ENCODE measurements at places on chromosomes 6 and 20.

GRCh38 chr6:85620308-85620707 lies 22.4 kb downstream of the SYNCRIP start:
- DNase-seq, result no peak

GRCh38 chr20:54657268-54657826 lies 182.0 kb downstream of the DOK5 start:
- DNase-seq, result no peak

DNA sequence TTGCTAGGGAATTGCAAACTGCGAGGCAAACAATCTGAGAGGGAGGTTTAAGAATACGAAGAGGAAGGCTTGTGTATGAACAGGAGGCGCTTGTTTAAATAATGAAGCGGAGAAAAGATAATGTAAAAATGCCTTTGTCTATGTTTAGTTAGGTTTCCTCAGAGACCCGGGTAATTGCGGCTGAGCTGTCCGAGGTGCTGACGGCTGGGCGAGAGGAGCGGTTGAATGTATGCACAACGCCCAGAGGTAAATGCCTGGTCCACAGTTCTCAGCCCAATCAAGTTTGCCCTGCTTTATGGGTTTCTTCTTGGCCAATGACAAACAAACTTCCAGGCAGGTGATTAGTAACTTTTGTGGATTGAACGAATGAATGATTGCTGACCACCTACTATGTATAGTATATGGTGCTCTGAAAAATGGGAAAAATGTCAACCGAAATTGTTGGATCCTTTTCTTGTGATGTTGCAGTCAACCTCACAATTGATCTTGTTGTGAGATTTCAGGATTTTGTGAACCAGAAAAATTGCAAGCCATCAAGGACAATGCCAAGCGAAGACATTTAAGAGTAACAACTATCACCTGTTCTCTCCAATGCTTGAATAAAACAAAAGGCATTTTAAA lies 38.3 kb upstream of the SLC32A1 start:
- DNase-seq, result no peak

- DNase-seq, result no peak
Measured at GRCh38 chr6:86511962-86512361, 425.4 kb upstream of the HTR1E start.

DNA sequence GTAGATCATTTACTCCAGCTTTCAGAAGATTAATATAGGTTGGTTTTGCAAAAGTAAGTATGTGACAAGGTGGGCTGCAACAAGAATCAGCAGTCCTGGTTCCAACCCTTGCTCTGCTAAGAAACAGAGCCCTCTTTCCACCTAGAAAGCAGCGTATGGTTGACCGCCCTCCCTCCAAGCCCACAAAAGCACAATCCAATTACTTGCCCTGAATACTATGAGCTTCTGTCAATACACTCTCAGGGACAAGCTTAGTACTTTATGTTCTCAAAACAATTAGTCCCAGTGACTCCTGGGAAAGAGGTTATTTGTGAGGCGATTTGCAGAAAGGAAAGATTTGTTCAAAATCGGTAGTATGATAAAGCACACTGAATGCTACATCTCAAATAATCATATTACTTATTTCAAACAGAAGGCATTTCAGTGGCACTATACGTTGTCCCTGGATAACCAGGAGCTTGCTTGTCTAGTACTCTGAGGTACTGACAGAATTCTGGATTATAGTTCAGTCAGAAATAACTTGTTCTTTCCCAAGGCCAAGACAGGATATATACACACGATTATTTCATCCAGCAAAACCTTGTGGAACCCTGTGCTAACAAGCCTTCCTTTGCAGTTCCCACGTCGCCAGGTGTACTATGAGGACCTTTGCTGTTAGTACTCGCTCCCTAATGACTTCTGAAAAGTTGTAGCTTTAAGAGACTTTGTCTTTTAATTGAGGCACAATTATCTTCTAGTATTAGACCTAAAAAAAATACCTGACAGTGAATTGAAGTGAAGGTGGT lies 96.9 kb upstream of the ADTRP start:
- no peak for DNase-seq

DNA sequence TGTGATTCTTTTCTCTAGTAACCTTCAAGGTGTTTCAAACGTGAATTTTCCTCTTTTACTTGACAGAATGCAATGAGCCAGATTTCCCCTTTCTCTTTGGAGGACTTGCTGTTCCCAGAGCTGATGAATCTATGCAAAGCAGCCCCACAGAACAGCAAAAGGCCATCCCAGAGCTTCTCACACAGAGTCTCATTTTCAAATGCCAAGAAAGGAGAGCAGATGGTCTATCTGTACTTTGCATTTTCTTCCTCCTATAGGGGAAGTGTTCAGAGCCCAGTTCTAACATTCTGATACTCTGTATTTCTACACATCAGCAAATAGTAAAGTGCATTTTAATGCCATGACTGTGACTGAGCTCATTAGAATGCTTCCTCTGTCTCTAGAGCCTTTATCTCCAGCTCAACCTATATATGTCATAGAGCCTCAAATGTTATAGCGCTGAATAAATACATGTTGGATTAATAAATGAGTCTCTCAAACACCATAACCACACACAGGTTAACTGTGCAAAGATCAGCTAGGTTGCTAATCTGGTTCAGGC lies 81.8 kb upstream of the EYA4 start:
- no peak for DNase-seq

- DNase-seq, result no peak
Measured at GRCh38 chr20:402496-402885, 5.6 kb upstream of the RBCK1 start.

GRCh38 chr6:158972241-158973233 lies 27.5 kb downstream of the RSPH3 start:
- DNase-seq, result peak; percentile 73

DNA sequence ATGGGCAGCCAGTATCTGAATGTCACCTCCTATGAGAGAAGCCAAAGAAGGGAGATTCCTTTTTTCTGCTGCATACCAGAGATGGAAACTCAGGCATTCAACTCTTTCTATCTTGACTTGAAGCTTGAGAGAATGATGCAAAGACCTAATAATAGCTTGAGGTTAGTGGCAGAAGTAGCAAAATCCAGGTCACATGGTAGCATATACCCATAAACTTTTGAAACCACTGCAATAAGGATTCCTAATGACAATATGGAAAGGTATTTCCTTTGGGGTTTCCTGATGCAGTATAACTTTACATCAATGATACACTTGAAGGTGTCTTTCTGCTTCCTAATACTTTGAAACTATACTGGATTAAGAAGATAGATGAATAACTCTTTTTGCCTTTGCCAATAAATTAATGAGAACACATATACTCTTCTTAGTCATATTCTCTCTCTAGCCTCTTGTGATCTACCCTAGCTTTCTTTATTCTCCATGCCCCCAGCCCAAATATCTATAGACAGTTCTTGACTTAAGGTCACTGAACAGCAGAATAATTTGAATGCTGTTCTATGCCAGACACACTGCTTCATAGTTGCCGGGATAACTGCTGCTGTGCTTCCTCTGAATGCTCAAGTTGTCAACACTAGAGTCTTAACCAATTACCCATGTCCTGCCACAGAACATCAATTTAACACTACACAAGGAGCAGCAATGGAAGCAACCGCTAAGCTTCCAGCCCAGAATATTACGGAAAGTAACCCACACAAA lies 155.5 kb upstream of the SIM1 start:
- DNase-seq, result no peak

GRCh38 chr6:109446541-109446940 lies 6.0 kb downstream of the SMPD2 start:
- DNase-seq, result no peak

GRCh38 chr20:32237419-32237818 lies 29.7 kb downstream of the POFUT1 start:
- DNase-seq, result no peak

GRCh38 chr20:33859157-33859695 lies 48.1 kb downstream of the CHMP4B start:
- DNase-seq, result no peak

DNA sequence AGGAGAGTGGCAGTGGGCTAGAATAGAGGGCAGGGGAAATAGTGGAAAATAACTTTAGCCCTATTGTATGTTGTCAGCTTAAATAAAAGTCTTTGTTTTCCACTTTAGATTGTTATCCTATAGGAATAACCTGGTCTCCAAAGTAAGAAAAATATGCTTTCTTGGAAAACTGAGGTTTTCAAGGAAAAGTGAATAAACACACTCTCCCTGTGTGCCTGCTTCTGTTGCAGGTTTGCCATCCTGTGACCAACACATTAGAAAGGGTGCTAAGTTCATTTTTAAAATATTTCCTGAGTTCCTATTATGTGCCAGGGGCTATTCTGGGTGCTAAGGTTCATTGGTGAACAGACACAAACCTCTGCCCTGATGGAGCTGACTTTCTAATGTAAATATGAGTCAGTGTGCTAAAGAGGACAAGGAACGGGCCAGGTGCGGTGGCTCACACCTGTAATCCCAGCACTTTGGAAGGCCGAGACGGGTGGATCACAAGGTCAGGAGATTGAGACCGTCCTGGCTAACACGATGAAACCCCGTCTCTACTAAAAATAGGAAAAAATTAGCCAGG lies 23.5 kb downstream of the BICRAL start:
- no peak for DNase-seq

DNA sequence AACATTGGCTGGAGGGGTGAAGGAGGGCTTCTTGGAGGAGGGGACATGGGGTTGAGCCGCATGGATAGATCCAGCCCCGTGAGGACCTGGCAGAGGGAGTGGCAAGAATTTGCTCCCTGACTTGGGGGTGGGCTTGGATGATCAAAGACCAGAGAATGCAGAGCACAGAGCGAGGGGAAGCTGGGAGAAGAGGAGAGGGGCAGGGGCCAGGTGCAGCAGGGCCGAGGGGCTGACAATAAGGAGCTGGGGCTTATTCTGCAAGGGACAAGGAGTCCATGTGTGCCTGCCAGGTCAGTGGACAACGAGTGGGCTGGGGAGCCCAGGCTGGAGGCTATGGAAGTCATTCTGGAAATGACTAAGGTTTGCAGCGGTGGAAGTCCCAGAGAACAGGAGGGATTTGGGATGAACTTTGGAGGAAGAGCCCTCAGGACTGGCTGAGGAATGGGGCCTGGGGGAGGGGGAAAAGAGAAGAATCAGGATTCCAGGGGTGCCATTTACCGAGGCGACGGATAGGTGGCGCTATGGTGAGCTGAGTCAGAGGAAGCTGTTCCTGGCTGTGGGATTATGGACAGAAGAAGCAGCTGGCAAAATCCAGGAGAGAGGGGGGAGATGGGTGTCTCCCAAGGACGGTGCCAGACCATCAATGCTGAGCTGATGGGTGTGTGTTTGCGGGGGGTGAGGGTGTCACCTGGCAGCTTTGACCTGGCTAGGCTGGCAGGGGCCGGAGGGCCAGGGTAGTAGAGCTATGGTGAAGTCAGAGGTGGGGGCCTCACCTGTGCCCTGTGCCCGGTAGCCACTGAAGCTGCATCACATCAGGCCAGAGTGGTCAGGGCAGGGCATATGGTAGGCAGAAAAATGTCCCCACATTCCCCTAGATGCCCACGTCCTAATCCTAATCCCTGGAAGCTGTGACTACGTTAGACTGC lies 7.8 kb downstream of the KCNG1 start:
- peak; percentile 67 for DNase-seq

DNA sequence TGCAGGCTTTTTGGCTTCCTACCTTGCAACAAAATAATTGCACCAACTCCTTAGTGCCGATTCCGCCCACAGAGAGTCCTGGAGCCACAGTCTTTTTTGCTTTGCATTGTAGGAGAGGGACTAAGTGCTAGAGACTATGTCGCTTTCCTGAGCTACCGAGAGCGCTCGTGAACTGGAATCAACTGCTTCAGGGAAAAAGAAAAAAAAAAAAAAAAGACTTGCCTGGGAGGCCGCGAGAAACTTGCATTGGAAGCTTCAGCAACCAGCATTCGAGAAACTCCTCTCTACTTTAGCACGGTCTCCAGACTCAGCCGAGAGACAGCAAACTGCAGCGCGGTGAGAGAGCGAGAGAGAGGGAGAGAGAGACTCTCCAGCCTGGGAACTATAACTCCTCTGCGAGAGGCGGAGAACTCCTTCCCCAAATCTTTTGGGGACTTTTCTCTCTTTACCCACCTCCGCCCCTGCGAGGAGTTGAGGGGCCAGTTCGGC lies 420 bp downstream of the SOX4 start:
- DNase-seq, result peak; percentile 55

DNA sequence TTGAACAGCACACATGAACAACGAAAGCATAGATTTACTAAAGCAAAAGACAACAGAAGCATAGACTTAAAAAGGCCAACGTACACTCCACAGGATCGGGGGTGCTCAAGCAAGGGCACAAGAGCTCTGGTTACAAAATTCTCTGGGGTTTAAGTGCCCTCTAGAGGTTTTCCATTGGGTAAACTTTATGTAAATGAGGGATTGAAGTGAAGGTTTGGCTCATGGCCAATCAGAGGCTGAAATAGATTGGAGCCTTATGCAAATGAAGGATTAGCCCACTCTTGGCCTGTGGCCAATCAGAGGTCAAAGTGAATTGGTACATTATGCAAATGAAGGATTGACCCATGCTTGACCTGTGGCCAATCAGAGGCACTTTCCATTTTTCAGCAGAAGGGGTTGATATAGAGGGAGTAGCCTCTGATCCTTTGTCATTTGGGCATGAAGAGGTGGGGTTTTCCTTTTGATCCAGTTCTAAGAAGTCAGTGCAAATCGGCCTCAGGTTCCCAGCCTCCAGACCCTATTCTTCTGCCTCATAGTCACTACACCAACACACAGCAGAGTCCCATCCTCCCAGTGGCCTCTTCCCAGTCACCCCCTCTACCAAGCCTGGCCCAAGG lies 244.9 kb downstream of the THBS2 start:
- no peak for DNase-seq

- DNase-seq, result no peak
Measured at GRCh38 chr6:27890445-27891319, 21.5 kb downstream of the OR2B2 start.

DNA sequence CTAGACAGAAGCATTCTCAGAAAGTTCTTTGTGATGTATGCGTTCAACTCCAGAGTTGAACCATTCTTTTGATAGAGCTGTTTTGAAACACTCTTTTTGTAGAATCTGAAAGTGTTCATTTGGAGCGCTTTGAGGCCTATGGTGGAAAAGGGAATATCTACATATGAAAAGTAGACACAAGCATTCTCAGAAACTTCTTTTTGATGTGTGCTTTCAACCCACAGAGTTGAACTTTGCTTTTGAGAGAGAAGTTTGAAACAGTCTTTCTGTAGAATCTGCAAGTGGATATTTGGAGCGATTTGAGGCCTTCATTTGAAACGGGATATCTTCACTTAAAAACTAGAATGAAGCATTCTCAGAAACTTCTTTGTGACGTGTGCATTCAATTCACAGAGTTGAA lies 582.6 kb upstream of the ZNF337 start:
- no peak for DNase-seq

Data from NCI-H1694 treated with DMSO at 0.1 percent for 48 hours (cell line).